ENCODE measurements at places on chromosomes 16 and 17. TPM values are rescaled to one million over a fixed set of nuclear protein-coding genes. Genes with fewer than 3 reads are reported as not detected.

The NOD2 gene
- total RNA-seq, result 43.5 TPM

The TAC4 gene
- total RNA-seq, result not detected

- no peaks in the 10 kb centered on the region for H3K4me1 ChIP-seq
- H3K36me3 ChIP-seq, result no peaks in the 10 kb centered on the region
- H3K27me3 ChIP-seq, result no peaks in the 10 kb centered on the region
- H3K27ac ChIP-seq, result no peak overlapping the region
- H3K4me3 ChIP-seq, result no peak overlapping the region
Observed at GRCh38 chr17:51372345-51373004, 112.1 kb downstream of the UTP18 start.

The CD300H gene
- total RNA-seq, result not detected

DNA sequence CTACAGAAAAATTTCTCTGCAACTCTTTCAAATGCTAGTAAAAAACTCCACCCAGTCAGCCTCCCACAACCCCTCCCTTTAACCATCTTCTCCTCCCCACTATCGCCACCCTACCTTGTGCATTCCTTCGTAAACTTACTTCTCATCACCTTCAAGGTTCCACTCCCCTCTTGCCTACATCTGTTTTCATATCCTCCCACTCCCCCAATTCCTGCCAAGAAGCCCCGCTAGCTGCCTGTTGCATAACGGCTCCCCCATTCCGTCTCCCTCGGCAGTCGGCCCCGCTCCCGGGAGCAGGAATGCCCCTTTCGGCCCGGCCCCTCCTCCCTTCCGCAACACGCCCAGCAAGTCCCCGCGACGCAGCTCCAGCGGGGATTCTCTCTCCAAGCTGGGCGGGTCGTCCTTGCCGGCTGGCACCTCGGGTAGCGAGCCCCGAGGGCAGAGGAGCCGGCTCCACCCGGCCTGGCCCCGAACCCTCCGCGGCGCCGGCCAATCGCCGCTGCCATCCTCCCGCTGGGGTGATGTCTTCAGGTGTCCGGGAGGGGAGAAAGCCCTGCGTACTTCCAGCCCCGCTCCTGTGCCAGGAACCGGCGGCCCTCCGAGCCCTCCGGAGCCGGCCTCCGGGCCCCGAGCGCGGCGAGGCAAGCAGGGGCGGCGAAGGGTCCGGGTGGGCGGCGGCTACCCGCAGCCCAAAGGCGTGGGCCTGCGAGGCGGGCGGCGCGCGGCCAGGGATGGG, 1.5 kb downstream of the PHLPP2 start:
- peak overlapping the region; percentile 87 for H3K4me3 ChIP-seq
- no peak for DNase-seq
- H3K36me3 ChIP-seq, result no peaks in the 10 kb centered on the region
- H3K4me1 ChIP-seq, result peaks cover 21% of the 10 kb centered on the region
- peak overlapping the region; percentile 88 for H3K27ac ChIP-seq

DNA sequence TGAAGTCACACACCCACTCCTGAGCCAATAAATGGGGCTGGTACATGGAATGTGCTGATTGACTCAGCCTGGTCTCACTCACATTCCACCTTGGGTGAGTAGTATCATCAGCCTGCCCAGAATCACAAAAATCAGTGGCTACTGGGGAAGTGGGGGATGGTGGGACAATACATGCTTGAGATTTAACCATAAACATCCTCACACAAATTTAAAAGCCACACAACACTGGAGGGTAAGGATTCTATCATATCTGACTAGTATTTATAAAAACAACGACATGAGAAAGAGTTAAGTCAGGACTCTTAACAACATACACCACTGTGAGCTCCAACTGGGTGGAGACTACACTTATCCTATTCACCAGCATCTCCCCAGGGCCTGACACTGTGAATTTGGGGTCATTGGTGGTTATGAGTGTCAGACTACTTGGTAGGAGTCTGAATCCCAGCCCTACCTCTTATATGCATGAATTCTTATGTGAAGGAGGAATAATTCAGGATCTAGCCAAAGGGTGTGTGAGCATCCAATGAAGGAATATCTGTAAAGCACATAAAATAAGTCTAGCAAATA, 26.0 kb upstream of the IRX6 start:
- no peaks in the 10 kb centered on the region for H3K36me3 ChIP-seq
- no peak overlapping the region for H3K4me3 ChIP-seq
- H3K4me1 ChIP-seq, result no peaks in the 10 kb centered on the region
- no peaks in the 10 kb centered on the region for H3K27me3 ChIP-seq

The ANKFY1 gene
- total RNA-seq, result 44.2 TPM

The CES1 gene
- 10.1 TPM for total RNA-seq

DNA sequence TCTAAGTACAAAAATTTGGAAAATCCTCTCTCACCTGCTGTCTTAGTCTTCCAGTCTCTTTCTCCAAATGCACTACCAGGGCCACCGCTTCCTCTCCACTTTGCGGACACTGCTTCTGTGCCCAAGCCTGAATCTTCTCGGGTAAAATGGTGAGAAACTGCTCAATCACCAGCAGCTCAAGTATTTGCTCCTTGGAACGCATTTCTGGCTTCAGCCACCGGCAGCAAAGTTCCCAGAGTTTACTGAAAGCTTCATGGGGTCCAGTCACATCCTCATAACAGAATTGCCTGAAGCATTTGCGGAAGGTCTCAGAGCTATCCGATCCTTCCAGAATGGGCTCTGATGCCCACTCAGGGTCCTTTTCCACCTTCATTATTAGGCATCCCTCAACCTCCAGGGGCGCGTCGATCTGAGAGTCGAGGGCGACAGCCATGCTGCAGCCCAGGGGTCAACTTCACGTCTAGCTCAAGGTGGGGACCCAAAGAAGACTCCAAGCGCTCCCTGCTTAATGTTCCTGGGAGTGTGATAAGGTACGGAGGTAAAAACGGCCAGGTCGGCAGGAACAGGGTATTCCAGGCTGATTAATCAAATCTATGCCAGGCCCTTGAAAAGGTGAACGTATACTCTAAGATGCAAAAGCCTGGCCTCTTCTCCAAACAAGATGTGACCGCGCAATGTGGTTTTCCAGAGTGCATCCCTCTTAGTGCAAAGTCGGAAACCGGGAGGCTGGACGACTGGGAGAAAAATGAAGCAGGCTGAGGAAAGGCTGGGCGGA, 763 bp downstream of the ZKSCAN2 start:
- H3K27me3 ChIP-seq, result no peaks in the 10 kb centered on the region
- DNase-seq, result peak; percentile 87
- H3K36me3 ChIP-seq, result peaks cover 4% of the 10 kb centered on the region
- peaks cover 42% of the 10 kb centered on the region for H3K4me1 ChIP-seq

- H3K36me3 ChIP-seq, result no peaks in the 10 kb centered on the region
- no peak overlapping the region for H3K4me3 ChIP-seq
Observed at GRCh38 chr17:33127706-33128105, 136.1 kb downstream of the SPACA3 start.

The CAPNS2 gene
- total RNA-seq, result 33.9 TPM

The ZNF689 gene
- 7.6 TPM for total RNA-seq

The DCTN5 gene
- total RNA-seq, result 23.6 TPM

DNA sequence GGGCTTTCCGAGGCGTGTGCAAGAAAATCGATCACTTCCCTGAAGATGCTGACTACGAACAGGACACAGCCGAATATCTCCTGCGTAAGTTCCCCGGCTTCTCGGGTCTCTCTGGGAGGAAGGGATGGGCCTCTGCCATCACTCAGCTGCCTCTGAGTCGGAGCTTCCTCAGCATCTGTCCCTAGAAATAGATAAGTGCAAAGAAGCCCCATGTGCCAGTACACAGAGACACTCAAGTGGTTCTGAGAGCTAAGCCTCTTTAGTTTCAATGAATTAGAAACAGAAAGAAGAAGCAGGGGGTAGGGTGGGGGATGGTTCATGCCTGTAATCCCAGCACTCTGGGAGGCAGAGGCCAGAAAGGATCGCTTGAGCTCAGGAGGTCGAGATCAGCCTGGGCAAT, 90.6 kb downstream of the CACNG3 start:
- no peaks in the 10 kb centered on the region for H3K4me1 ChIP-seq
- H3K36me3 ChIP-seq, result no peaks in the 10 kb centered on the region
- no peaks in the 10 kb centered on the region for H3K27me3 ChIP-seq
- H3K27ac ChIP-seq, result no peak overlapping the region

The SLC35G6 gene
- total RNA-seq, result not detected

DNA sequence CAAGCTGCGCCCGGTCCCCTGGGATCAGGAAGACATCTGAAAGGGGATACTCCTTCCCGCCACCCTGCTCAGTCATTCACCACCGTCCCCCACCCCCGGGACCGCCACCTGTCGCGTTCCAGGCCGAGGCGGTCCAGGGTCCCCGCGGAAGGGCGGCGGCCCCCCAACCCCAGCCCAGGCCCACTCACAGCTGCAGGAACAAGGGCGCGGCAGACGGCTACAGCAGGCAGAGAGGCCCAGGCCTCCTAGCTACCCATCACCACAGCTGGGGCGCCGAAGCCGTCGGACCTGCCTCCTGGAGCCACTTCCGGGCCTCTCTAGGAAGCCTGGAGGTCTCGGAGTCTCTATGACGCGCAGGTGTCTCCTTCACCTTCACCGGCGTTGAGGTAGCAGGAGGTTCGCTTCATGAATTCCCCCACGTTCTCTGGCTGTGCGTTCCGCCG, at the start of gene SDR42E1:
SDR42E1 (minus strand) TSS at position 272 of the 443 bp plus-strand sequence. CDS start 10,612 bp downstream, outside the sequence.
- no peak within 1 kb of the TSS for H3K27ac ChIP-seq
- H3K36me3 ChIP-seq, result no peaks in the 10 kb centered on the region
- H3K27me3 ChIP-seq, result no peaks in the 10 kb centered on the region
- peaks cover 5% of the 10 kb centered on the region for H3K4me1 ChIP-seq

- H3K27me3 ChIP-seq, result no peaks in the 10 kb centered on the region
- H3K4me1 ChIP-seq, result peaks cover 47% of the 10 kb centered on the region
- peak overlapping the region; percentile 61 for H3K4me3 ChIP-seq
- peak overlapping the region; percentile 65 for H3K27ac ChIP-seq
Observed at GRCh38 chr17:6555331-6556120, 829 bp downstream of the PITPNM3 start.

The NACA2 gene
- total RNA-seq, result not detected

GRCh38 chr17:68777856-68778694, 176.9 kb upstream of the FAM20A start:
- no peaks in the 10 kb centered on the region for H3K36me3 ChIP-seq
- H3K4me3 ChIP-seq, result no peak overlapping the region
- no peak for DNase-seq
- H3K27me3 ChIP-seq, result no peaks in the 10 kb centered on the region
- H3K27ac ChIP-seq, result peak overlapping the region; percentile 68
- peaks cover 49% of the 10 kb centered on the region for H3K4me1 ChIP-seq

DNA sequence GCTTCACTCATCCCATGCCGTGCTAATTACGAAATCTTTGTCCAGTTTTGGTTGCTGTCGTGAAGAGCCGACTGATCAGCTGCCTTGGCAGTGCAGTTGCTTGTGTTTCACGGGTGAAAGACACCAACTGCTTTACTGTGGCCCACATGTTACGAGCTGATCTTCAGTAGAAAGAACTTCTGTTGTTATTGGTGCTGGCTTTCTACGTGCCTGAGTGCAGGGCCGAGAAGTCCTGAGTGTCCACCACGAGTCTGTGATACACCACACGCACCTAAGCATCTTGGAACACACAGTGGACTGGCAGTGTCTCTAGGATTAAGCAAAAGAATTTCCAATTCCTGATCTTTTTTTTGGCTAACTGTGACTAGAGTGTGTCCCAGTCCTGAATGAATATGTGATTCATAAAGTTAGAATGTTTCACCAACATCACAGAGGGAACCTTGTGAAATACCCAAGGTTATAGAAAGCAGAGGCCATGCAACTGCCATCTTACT, 70.4 kb upstream of the CLEC18A start:
- H3K4me1 ChIP-seq, result no peaks in the 10 kb centered on the region
- no peaks in the 10 kb centered on the region for H3K36me3 ChIP-seq
- no peak for DNase-seq
- H3K27ac ChIP-seq, result no peak overlapping the region
- no peaks in the 10 kb centered on the region for H3K27me3 ChIP-seq

The IKZF3 gene
- 5.9 TPM for total RNA-seq

GRCh38 chr17:58637011-58637570, 54.8 kb downstream of the TEX14 start:
- H3K4me3 ChIP-seq, result no peak overlapping the region
- H3K27ac ChIP-seq, result no peak overlapping the region
- H3K27me3 ChIP-seq, result no peaks in the 10 kb centered on the region
- peaks cover 5% of the 10 kb centered on the region for H3K4me1 ChIP-seq
- no peaks in the 10 kb centered on the region for H3K36me3 ChIP-seq

The DBF4B gene
- total RNA-seq, result 4.7 TPM

The ADORA2B gene
- total RNA-seq, result 33.4 TPM

The TMC8 gene
- total RNA-seq, result 24.6 TPM

Measured in vagina (tissue), 2 donors.